Stimulated activated CD8-positive, alpha-beta memory T cell treated with anti-CD3 and anti-CD28 coated beads, Interleukin-4, amount 100 ng/mL, for 4 hours (primary cell): ENCODE measurements at places on chromosomes 11 and 22.

DNA sequence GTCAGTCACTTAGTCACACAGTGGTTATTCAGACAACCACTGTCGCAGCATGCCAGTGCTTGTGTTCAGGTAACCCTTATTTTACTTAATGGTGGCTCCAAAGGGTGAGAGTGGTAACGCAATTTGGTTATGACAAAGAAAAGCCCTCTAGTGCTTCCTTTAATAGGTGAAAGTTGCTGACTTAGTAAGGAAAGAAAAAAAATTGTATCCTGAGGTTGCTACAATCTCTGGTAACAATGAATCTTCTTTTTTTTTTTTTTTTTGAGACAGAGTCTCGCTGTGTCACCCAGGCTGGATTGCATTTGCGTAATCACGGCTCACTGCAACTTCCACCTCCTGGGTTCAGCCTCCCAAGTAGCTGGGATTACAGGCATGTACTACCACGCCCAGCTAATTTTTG lies 64.5 kb downstream of the C11orf91 start:
- no peak for DNase-seq

DNA sequence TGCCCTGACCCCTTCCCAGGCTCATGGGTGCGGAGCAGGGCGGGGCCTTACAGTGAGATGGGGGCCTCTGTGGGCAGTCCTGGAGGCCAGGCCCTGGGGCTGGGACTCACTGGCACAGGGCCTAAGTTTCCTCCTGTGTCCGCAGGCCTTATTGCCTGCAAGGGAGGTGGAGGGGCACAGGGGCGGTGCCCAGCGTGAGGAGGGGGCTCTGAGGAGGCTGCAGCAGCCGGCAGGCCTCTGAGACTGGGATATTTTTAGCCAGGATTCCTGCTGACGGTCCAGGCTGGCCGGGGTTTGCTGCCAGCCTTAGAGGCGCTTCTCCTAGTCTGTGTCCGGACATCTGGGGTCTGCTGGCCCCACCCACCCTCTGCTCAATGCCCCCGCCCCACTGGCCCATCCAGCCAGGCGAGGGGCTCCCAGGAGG lies 5.7 kb upstream of the RTN4R start:
- no peak for DNase-seq

DNA sequence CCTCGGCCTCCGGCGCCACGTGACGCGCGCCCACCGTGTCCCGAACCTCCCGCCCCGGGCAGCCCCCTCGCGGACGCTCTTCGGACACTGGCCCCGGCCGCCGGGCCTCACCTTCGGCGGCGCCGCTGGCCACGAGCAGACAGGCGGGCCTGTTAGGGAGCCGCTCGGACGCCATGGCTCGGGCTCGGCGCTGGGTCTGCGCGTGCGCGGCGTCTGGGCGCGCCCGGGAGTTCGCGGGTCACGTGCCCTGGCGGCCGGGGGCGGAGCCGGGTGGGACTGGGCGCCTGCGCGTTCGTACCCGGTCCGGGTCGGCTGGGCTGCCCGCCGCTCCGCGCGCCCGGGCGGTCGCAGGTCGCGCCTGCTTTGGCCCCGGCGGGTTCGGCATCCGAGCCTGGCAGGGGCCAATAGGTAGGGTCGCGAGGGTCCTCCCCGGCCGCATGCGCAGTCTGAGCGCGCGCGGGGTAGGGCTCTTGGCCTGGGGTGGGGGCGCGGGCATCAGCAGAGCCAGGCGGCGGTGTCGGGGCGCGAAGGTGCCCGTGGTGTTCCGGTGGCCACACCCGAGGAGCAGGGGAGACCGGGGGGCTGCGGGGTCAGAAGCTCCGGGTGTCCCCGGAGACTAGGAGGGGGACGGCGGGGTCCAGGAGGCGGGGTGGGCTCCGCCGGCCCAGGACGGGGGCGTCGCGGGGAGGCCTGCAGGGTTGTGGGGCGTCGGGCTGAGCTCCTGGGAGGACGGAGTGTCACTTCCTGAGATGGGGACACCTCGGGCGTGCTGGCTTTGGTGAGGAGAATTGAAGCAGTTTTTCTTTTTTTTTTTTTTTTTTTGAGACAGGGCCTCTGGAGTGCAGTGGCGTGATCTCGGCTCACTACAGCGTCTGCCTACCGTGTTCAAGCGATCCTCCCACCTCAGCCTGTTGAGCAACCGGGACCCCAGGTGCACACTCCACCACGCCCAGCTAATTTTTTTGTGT lies at the start of gene GATD1:
Gene GATD1, minus strand, starts transcription at position 200 of the 968 bp plus-strand sequence. Its CDS starts 25 bp downstream, at position 175.
- peak; percentile 82 for DNase-seq

DNA sequence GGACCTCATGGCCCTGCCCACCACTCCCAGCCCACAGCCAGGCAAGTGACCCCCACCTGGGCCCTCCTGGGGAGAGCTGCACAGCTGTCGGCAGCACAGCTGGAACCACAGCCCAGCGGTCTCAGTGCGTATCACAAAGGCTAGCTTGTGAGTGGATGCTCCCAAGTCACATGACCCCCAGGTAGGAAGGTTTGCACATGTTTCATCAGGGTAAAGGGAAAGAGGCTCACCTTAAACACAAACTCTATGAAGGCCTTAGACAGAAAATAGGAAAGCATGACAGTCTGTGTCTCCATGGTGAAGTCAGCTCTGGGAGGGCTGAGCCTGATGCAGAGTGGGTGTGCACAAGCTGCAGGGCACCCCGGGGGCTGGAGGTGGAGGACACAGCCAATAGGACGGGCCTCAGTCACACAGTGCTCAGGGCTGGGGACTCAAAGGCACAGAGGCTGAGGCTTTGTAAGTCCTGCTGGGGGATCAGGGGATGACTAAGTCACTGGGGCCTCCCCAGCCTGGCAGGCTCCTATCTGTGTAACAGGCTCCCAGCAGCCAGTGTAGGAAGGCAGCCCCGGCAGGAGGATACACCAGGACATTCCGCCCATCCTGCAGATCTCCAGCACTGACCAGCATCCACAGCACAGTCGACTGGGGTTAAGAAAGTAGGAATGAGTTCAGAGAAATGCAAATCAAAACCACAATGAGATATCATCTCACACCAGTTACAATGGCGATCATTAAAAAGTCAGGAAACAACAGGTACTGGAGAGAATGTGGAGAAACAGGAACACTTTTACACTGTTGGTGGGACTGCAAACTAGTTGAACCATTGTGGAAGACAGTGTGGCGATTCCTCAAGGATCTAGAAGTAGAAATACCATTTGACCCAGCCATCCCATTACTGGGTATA lies 22.0 kb downstream of the CELSR1 start:
- DNase-seq, result no peak

DNA sequence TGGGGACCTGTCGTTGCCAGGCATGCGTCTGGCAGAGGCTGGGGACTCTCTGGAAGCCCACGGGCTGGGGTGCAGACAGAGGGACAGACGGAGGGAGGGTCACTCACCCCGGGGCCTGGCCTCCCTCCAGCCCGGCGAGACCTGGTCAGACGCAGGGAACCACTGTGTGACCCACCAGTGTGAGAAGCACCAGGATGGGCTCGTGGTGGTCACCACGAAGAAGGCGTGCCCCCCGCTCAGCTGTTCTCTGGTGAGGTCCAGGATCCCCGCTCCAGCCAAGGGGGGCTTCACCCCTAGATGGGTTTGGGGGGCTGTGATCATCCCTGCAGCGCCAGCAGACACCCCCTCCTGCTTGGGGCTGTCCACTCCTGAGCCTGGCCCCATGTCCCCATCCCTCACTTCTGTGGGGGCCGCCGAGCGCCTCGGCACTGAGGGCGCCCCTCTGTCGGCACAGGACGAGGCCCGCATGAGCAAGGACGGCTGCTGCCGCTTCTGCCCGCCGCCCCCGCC lies 23.6 kb upstream of the MUC5B start:
- no peak for DNase-seq

DNA sequence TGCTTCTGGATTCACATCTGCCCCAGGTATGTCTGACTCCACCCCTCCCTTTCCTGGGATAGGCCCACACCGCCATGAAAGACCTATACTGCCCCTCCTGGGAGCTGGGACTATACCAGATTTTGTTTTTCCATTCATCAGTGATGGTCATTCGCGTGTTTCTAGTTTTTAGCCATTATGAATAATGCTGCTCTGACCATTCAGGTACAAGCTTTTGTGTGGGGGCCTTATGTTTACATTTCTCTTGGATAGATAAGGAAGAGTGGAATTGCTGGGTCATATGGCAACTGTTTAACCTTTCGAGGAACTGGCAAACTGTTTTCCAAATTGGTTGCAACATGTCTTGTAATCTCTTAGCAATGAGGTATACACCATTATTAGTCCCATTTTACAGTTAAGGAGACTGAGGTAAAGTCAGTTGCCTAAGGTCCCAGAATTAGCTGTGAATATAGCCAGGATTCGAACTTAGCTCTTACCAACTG lies 1.2 kb upstream of the TBC1D10A start:
- DNase-seq, result no peak

DNA sequence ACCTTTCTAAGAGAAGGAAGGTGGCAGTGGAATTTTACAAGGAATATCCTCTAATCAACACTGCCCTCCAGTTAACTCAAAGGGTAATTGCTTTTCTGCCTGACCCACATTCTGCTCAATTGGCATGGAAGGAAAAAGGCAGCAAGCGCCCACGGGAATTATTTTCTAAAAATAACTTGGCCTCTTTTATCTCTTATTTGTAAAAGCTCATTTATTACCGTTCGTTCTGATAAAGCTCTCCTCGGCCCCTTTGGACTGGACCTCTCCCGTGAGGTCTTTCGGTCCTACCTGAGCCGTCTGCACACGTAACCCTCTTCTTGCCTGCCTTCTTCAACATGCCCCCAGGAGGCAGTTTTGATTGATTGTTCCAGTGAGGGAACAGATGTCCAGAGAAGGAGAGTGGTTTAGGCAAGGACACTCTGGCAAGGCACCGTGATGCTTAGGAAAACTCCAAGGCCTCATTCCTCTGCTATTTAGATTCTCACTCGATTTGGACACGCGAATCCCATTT lies 53.2 kb upstream of the CRTAM start:
- no peak for DNase-seq

DNA sequence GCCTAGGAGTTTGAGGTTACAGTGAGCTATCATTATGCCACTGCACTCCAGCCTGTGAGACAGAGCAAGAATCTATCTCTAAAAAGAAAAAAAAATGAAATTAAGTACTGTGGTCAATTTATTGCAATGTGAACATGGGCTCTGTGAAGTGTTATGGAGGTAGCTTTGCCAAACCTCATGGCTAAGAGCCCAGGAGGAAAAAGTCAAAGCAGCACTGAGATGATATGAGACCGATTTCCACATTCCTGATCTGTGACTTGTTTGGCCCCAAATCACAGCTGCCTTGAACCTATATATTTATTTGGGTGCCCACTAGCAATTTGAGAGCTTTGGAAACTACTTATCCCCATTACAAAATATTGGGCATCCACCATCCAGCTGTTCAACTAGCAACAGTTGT lies 29.8 kb upstream of the TMEM135 start:
- DNase-seq, result no peak

GRCh38 chr11:33785609-33786008 lies 11.3 kb upstream of the FBXO3 start:
- DNase-seq, result no peak

DNA sequence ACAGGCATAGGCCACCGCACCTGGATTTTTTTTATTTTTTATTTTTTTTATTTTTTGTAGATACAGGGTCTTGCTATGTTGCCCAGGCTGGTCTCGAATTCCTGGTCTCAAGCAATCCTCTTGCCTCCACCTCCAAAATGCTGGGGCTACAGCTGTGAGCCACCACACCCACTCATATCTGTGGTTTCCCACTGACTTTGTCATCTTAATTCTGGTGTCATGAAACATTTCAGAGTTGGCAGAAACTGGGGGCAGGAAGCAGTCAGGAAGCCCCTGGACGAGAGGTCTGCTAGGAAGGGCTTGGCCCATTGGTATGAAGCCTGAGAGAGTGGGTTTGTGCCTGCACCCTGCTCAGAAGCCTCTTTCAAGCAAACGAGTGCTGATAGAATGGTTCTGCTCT lies 49.1 kb downstream of the COMMD9 start:
- no peak for DNase-seq

DNA sequence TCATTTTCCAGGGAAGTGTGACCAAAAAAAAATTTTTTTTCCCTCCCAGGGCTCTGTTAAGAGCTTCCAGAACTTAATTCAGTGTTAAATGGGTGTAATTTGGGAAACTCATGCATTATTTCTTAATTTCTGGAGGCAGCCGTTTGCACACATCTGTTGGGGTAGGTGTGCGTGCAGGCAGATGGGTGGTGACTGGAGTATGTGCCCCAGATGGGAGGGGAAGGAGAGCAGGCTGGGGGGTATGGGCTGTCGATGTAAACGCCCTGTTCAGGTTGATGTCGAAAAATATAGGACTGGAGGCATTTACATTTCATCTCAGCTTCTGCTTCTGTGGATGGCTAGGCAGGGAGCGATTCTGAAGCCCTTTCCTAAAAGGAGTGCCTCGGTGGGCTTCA lies 13.7 kb upstream of the SHISAL1 start:
- DNase-seq, result no peak

DNA sequence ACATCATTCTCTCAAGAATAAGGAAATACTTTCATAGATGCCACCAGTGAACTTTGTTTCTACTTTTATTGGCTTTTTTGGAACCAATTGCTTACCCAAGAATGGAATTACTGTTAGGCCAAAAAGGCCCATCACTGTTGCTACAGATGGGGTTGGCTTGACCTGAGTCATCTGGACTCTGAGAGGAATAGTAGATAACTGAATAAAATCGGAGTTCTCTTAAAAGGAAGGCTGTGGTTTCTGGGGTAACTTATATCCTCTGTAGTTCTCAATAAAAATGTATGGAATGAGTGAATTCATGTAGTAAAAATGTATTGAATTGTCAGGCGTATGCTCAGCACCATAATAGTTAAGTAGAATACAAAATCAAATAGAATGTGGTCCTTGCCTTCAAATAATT lies 56.6 kb downstream of the ARHGEF12 start:
- no peak for DNase-seq
